ENCODE measurements at places on chromosomes 3 and 15.

DNA sequence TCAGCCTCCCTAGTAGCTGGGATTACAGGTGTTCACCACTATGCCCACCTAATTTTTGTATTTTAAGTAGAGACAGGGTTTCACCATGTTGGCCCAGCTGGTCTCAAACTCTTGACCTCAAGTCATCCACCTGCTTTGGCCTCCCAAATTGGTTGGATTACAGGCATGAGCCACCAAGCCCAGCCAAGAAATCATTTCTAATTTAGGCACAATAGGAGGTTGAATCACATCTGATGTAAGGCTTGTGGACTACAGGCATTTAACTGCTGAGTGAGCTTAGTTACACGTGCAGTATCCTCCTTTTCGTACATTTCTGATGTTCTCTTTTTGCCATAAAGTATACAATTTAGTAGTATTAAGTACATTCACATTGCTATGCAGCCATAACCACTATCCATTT lies 31.1 kb upstream of the SETD2 start:
- no peak for DNase-seq

DNA sequence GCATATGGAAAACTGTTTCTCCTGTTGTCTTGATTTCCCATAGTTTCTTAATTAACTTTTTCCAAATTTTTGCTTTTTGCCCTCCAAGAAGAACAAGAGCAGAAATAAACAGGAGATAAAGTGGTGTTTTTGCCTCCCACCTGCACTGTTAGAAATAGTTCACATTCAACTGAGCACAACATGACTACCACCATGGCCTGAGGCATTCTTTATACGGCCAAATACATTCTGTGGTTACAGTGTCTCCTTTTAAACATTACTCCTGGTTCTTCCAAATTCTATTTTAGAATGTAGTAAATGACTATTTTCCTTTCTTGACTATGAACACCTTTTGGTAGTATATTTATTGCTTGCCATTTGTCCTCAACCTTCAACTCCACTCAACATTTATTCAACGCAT lies 98.5 kb downstream of the LARS2 start:
- no peak for DNase-seq

DNA sequence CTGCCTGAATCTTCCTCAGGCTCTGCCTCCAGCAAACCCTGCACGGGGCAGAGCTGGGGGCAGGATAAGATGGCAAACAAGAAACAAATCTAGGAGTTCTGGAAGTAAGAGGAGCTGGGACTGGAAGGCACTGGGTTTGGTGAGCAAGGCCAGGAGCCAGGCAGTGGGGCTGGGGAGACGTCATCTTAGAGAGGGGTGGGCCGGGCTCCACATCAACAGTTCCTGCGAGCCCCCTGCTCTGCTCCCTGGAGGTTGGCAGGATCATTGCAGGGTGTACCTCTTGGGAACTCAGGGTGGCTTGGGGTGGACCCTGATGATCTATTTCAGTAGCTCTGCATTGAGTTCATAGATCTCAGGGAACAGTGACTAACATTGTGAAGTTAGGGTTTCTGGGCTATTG lies 87.3 kb upstream of the PRR23E start:
- no peak for DNase-seq

- DNase-seq, result no peak
Measured at GRCh38 chr3:53131096-53131495, 861 bp upstream of the RFT1 start.

- no peak for DNase-seq
Measured at GRCh38 chr3:88061746-88062145, 2.7 kb downstream of the ZNF654 start.

DNA sequence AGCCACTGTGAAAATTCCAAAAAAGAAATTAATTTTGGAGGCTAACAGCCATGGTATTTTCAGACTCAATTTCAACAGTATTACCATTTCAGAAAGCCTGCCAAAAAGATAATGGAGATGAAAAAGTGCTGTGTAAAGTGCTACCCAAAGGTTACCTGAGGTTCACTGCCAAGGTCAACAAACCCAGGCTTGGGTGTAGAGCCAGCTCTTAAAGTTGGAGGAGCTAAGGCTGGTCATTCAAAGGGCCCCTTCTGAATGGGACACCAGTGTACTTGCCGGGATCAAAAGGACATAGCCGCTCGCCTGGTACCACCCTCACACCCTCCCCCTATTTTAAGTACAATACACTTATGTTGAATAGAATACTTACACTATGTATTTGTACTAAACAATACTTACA lies 64.5 kb downstream of the ETV5 start:
- no peak for DNase-seq

GRCh38 chr3:5255404-5256344 lies 68.2 kb downstream of the EDEM1 start:
- DNase-seq, result no peak

GRCh38 chr3:187291512-187292132 lies at the start of gene MASP1:
TSS of gene MASP1 (minus strand) at chr3:187291737. CDS start at chr3:187291632, 105 bp downstream.
- DNase-seq, result no peak

- DNase-seq, result no peak
Measured at GRCh38 chr3:99317201-99317600, 321.2 kb upstream of the COL8A1 start.

DNA sequence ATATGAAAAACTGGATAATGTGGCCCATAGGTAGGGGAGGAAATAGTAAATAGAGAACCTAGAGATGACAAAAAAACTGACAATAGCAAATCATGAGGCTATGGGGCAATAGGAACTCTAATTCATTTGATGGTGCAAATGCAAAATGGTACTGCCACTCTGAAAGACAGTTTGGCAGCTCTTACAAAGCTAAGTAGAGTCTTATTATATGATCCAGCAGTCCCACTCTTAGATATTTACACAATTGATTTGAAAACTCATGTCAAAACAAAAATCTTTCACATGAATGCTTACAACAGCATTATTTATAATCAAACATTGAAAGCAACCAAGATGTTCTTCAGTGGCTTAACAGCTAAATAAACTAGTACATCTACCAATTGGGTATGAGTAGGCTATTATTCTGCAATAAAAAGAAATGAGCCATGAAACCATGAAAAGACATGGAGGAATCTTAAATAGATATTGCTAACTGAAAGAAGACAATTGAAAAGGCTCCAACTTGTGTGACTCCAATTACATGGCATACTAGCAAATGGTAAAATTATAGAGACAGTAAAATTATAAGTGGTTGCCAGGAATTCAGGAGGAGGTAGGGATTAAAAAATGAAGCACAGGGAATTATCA lies 321.8 kb upstream of the STAC start:
- no peak for DNase-seq

DNA sequence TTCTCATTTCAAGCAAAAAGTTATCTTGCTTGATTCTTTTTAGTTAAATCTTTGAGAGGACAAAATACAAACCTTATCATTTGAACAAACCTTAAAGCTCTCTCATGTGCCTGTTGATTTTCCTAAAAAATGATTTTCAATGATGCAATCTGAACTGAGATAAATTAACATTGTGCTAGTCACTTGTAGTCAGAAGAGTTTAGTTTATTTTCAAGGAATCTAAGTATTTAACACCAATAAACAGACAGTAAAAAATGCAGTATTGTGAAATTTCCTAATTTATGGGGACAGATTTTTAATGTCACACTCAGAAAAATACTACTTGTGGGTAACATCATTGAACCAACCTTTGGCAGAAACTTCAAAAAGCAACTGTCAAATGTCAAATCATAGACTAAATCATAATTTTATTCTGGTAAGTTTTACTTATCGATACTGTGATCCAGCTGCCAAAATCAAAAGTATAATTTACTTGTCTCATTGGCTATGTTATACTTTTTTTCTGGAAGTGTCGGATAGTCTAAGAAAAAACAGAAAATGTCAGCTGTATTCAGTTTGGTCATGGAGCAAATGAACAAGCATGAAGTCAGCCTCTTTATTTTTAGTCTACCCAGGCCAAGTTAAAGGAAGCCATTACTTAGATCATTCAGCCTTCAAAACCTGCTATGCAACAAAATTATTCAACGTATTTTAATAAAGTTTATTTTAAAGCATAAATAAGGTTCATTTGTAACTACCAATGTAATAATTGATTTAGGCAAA lies 52.4 kb upstream of the FNDC3B start:
- DNase-seq, result no peak

DNA sequence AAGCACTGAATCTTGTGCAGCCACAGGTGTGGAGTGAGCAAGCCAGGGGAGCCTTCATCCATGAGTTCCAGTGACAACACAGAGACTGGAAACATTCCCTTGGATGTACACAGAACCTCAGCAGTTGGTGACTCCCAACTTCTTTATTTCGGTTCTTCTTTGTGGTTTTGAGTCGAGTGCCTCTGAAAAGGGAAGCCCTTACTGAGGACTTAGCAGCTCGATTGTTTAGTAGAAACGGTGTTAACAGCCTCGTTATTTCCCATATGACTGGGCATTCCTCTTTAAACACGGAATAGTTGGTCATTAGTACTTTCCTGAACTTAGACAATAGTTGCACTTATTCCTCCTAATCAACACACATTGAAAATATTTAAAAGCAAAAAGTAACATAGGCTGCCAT lies 7.7 kb downstream of the SLCO3A1 start:
- DNase-seq, result no peak

DNA sequence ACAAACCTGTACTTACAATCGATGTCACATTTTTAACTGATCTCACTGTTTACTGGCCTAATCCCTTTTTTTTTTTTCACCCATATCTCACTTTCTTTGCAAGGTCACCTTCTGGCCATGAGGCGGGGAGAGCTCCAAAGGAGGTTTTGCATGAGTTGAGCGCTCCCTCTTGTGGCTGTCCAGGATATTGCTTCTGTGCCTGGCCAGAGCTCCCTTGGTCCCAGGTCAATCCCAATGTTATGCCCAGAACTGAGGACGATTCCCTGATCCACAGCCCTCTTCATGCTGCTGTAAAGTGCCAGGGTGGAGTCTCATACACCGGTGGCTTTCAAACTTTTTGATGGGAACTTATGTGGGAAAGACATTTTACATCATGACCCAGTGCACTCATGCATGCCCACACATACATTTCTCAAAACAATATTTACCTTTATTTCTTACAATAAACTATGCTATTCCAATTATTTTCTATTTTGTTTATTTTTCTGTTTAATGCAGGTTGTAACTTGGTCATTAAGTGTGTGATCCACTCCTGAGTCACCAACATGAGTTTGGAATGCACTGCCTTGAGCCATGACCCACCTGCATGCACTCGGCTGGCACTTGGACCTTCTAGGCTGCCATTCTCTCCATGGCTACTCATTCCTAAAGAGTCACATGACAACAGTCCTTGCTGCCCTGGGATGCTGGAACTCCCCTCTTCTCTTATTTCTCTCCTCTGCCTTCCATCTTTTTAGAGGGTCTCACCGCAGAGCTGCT lies 9.6 kb upstream of the SST start:
- peak; percentile 51 for DNase-seq

DNA sequence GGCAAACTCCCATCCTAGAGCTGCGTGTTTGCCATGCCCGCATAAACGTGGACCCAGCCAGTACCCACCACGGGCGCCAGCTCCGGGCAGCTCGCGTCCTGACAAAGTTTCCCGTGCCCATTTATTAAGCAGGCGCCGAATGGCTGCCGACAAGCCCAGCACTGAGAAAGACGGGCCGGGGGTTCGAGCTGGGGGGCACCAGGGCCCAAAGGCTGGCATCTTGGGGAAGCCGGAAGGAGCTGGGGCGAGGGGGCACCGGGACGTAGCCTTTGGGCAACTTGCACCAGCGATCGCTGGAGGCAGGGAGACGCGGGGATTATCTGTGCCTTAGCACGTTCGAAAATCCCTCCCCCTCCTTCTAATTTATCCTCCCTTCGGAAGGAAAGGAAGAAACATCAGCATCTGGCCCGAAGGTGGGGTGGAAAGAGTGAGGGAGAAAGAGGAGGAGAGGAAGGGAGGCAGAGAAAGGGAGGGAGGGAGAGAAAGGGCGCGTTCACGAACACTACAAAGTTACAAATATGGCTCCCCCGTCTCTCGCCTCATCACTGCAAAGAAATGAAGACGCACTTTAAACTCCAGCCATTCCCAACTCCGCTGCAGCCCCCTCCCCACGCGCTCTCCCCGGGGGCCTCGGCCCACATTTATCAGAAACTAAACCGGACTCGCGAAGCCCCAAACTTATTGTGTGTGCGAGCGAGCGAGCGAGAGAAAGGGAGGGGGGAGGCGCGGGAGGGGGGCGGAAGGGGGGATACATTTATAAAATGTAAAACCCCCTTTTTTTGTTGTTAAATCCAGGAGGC lies 1.0 kb downstream of the ANP32A start:
- no peak for DNase-seq

DNA sequence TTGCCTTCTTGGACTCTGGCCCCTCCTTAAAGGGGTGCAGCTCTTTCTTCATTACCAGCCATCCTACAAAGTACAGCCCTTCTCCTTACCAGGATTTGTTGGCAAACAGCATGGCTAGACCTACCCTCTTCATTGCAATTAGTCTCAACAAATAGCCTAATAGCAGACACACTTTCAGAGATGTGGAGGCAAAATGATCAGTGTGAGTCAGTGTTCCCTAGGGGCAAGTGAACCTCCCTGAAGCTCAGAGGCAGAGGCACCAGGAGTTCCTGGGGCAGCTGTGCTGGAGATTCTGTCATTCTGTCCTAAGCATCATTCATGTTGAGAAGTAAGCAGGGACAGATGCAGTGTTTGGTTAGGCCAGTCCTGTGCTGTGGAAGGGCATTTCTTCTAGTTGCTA lies 14.6 kb upstream of the MECOM start:
- DNase-seq, result no peak

- DNase-seq, result no peak
Measured at GRCh38 chr3:10542518-10542917, 37.1 kb upstream of the ATP2B2 start.

- DNase-seq, result no peak
Measured at GRCh38 chr3:2525968-2526367, 427.3 kb downstream of the CNTN4 start.

- no peak for DNase-seq
Measured at GRCh38 chr3:9137676-9138075, 111.8 kb downstream of the SRGAP3 start.

GRCh38 chr3:8970971-8971589 lies 7.8 kb upstream of the RAD18 start:
- DNase-seq, result peak; percentile 56

GRCh38 chr15:73258271-73259108 lies 110.3 kb downstream of the HCN4 start:
- DNase-seq, result no peak

GRCh38 chr15:50053055-50053856 lies 65.8 kb downstream of the ATP8B4 start:
- DNase-seq, result no peak

DNA sequence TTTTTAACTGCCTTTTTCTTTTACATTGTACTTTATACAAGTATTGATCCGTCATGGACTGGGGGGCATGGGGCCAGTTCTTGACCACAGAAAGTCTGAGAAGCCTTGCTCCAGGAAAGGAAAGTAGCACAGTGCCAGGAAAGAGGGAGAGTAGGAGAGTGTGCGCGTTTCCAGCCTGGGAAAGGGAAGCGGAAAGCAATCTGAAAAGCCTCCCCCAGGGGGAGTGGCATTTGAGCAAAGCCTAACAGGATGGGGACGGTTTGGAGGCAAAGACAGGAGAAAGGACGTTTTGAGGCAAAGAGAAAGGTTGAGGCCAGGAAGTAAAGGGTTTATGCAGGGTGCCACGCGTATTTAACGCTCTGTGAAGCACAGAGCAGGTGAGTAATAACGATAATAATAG lies 116.9 kb downstream of the RORA start:
- no peak for DNase-seq

GRCh38 chr3:3178498-3179328 lies 778 bp downstream of the CRBN start:
- no peak for DNase-seq

GRCh38 chr3:133674290-133674919 lies 12.7 kb upstream of the TOPBP1 start:
- no peak for DNase-seq

GRCh38 chr15:100881573-100882336 lies 2.1 kb downstream of the ALDH1A3 start:
- DNase-seq, result no peak

All from stimulated activated CD8-positive, alpha-beta memory T cell treated with anti-CD3 and anti-CD28 coated beads, Interleukin-15, amount 100 ng/mL, for 1 hour (primary cell).